ENCODE measurements at places on chromosomes 2 and 18. TPM values are rescaled to one million over a fixed set of nuclear protein-coding genes. Genes with fewer than 3 reads are reported as not detected.

The STAMBP gene
- total RNA-seq, result 24.0 TPM

The SNRPD1 gene
- total RNA-seq, result 33.3 TPM

The RAMP1 gene
- not detected for total RNA-seq

The IL1A gene
- 4.5 TPM for total RNA-seq

The GRP gene
- not detected for total RNA-seq

The ARL5A gene
- 49.2 TPM for total RNA-seq

The DUSP19 gene
- 1.4 TPM for total RNA-seq

DNA sequence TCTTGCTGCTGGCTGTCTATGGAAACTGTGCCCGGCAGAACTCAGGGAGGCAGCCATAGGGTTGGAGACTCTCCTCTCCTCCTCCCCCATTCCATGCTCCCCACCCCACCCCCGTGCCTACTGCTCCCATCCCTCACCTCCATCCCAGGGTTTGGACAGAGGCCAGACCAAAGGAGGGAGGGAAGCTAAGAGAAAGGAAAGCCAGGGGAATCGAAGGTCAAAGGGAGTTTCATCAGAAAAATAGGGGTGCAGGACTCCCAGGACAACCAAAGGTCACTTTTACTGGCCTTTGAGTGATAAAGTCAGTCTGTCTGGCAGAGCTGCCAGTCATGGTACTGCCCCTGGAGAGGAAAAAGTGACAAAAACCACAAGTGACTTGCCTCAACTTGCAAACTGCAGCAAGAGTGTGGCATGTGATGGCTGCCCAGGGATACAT is 187.3 kb upstream of the CTAGE1 start:
- no peak for DNase-seq

DNA sequence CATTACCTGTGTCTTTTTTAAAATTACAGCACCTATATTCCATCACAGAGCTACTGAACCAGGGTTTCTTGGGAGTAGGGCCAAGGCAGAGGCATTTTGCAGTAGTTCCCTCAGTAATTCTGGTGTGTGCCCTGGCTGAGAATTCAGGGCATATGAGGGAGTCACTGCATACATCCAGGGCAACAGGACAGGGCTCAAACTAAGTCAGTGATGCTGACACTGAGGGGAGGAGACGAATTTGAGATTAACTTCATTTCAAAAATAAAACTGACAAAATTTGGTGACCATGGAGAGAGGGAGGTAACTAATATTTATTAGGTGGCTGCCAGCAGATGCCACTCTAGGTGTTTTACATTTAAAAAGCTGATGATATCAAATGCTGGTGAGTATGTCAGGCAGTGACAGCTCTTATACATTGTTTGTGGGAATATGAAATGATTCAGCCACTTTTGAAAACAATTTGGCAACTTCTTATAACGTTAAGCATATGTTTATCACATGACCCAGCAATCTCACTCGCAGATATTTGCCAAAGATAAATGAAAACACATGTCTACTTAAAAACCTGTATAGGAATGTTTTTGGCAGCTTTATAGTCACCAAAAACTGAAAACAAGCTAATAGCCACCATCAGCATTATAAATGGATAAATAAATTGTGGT is 20.3 kb downstream of the STRADB start:
- DNase-seq, result no peak

GRCh38 chr2:241494311-241494908 is 14.0 kb downstream of the STK25 start:
- no peak for DNase-seq

DNA sequence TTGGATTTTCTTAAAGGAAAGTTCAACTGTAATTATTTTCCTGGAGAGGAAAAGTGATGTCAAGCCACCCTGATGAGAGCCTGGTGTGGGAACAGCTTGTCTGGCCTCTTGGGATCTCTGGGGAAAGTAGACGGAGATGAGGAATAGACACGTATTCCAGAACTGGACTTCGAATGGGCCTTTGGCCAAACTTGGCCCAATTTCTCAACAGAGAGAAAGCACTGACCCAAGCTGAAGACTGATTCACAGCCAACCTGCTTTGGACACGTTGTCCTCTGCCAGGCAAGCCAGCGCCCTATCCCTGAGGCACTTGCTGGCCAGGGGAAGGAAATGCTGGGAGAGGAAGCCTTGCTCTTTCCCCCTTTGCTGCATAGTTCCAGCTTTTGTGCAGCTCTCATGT is 70.8 kb upstream of the CTAGE1 start:
- DNase-seq, result no peak

GRCh38 chr2:154443919-154444318 is 254.6 kb upstream of the KCNJ3 start:
- no peak for DNase-seq

DNA sequence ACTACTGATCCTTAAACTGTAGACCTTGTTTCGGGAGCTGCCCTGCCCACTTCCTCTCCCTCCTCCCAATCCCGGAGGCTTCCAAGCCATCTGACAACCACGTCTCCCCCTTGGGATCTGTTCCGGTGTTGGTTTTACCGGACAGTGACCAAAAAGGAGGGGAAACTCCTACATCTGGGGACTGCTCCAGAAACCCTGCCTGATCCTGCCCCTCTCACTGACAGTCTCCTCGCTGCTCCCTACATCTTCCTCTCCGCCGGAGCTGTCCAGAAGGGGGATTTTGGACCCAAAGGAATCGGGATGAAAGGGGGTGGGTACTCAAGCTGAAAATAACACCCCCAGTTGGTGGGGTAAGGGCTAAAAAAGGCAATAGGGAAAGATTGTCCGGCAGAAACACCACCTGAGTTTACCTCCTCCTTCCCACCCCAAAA is 1.5 kb downstream of the INO80D start:
- no peak for DNase-seq

DNA sequence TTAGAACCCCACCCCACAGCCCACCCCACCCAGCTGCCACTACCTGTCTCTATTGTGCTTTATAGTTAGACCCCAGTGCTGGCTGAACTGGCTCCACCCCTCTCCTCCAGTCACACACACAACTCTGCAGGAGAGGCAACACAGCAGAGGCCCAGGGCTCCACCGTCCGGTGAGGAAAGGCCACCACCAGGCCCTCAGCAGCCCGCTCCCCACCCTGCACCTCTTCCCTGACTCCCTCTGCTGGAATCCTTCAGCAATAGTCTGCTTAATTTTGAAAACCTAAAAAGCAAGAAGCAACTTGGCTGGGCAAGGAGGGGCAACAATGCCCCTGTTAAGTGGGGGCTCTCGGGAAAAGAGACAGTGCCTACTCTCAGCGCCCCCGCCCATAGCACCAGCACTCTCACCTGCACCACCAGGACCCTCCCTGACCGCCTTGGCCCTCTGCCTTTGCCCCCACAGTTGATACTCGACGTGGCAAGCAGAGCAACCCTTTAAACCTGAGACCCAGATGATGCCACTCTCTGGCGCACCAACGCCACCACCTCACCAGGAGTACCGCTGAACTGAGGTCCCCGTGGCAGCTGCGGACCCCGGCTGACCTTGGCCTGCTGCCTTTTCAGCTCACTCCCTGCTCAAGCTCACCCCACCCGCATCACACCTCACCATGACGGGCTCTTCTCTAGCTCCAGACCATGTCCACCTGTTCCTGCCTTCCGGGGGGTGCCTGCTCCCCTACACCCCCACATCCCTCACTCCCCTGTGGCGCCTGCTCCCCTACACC is 45.7 kb downstream of the NDUFA10 start:
- no peak for DNase-seq

- no peak for DNase-seq
Observed at GRCh38 chr2:239137165-239137897, 263.5 kb downstream of the HDAC4 start.

DNA sequence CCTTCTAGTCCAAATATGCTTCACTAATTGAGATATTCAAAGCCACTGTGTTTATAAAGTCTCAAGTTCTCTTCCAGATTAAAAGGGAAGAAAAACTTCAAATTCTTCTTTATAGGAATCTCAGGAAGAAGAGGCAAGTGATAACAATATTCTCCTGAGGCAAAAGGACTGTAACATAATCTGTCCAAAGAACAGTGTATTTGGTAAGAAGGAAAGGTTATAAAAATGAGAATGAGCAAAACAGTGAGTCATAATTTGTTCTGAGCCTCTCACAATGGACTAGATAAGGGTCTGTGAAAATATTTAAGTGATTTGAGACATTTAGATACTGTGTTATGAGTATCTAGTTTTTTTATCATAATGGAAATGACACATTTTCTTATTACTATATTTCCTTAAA is 44.3 kb downstream of the SNRPD1 start:
- DNase-seq, result no peak

GRCh38 chr2:134312482-134312881 is 58.6 kb downstream of the MGAT5 start:
- DNase-seq, result no peak

DNA sequence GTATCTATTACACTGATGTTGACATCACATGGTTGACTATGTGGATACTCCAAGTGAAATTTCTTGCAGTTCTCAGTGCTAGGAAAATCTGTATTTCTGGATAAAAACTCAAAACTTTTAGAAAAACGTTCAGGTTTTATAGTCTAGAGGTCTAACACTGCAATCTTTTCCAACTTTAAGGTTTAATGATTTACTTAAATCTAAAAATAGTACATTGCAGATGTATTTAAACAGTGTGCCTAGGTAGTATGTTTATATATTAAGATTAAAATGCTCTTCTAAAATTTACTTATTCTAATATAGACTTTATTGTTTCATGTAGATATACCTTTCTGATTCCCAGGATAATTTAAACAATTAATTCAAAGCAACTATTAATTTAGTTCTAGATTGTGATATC is 98.3 kb downstream of the SH3YL1 start:
- no peak for DNase-seq

- DNase-seq, result no peak
Observed at GRCh38 chr18:30800800-30801199, 241.7 kb downstream of the DSC3 start.

DNA sequence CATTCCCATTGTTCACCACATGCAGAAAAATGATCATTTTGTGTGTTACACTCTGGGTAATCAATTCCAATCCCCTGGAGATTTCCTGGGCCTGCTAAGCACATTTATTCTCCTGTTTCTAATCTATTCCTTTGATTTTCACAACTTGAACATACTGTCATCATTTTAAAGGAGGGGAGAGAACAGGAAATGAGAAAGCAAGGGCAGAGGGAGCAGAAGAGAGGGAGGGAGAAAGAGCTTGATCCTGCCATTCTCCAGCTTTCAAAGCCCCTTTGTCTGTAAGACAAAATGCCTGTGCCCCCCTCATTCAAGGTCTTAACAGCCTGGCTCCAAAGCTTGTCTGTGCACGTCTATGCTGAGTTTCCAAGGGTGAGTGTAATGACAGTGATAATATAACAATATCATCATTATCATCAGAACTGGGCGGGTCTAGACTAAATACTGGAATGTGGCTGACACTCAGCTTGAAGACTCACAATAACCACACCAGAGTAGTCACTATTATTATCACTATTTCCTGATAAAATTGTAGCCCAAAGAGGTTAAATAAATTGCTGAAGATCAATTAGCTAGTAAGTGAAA is 164.4 kb upstream of the KLHL29 start:
- DNase-seq, result no peak

DNA sequence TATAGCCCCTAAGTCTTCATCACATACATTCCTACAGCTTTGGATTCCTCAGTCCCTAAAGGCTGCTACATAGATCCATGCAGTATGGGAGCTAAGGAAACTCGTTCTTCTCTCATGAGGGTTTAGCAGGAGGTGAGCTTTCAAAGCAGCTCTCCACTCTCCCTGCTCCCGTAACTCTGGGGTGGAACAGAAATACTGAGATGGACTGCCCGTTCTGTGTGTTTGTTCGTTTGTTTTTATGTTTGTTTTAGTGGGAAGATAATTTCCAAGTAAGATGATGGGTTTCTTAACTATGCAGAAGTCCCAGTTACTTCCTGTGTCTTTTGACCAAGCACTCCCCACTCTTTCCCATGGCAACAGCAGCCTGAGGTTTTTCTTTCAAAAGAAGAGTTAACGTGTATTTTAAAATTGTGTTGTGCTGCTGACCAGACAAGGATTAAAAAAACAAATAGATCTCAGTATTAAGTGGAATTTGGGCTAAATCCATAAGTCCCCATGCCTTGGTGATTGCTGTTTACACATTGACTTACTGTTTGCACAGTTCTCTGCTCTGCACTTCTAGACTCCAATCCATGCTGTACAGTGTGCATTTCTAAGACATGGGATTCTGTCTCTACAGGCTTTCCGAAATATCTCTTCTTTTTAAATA is 156.4 kb upstream of the SH3BP4 start:
- DNase-seq, result no peak
